ENCODE measurements at places on chromosomes 11 and 22.

- no peak for DNase-seq
Observed at GRCh38 chr11:1894759-1895158, 3.1 kb upstream of the PRR33 start.

DNA sequence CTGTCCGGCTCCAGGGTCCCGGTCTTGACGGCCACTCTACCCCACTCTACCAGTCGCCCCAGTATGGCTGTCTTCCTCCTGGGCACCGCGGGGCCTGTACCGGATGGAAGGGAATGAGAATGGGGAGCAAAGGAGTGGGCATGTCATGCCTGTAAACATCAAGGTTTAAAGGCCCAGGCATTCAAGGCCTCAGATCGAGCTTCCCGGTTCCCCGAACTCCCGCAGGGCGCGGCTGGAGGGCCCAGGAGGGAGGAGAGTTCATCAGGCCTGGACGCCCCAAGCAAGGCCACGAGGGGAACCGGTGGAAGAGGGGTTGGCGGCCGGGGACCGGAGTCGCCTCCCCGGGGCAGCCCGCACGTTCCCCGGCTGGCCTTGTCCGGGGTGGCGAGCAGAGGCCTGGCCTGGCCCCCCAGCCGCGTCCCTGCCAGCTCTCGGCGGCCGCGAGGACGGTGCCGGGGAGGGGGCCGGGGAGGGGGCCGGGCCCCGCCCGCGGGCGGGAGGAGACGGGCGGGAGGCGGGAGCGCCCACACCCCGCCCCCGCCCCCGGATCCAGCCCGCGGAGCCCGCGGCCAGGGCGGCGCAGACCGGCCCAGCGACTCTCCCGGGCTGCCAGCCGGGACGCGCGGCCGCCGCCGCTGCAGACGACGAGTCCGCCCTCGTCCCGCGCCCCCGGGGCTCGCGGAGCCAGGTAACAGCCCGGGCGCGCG, at the start of gene CDC42EP1:
Gene CDC42EP1, plus strand, starts transcription at position 580 of the 707 bp plus-strand sequence. CDS start 5,870 bp downstream, outside the sequence.
- DNase-seq, result peak; percentile 71

DNA sequence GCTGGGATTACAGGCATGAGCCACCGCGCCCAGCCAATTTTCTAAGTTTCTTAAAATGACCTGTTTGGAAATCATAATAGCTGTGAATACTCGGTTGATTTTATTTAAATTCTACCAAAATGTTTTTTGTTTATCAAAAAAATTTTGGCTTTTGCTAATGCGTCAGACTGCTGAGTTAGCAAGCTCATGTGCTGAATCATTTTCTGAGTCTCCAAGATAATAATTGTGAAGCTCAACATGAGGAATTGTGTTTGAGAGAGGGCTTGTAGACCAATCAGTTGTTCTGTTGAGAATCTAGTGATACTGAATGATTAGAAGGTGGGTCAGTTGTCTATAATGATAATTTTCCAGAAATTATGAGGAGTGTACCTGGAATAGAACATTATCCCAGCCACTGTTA, 15.9 kb downstream of the RNF214 start:
- DNase-seq, result no peak

DNA sequence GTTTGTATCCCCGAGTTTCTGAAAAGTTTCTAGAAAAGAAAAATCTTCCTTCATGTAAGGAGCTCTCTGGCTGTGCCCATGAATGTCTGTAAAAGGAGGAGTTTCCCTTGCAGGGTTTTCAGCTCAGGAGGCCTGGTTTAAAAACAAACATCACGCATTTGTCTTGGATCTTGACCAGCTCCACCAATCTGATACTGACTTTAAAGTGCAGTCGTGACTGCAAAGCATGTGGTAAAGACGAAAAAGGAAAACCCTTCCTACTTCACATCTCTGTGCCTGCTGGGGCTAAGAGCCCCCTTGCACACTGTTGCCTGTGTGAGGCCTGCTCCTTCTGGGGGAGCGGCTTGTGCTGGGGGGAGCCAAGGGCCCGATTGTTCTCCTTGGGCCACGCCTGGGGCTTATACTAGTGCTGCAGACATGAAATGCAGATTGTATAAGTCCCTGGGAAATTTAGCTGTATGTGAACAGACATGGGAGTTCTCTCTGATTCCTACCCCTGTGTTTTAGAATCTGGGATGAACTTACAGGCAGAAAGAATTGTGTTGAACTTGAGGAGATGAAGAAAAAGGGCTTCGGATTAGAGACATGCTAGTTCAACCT, 62.1 kb downstream of the ADAMTS15 start:
- DNase-seq, result no peak

- peak; percentile 11 for DNase-seq
Observed at GRCh38 chr11:116641561-116642045, 131.2 kb downstream of the BUD13 start.

GRCh38 chr11:20369826-20370225, 6.3 kb downstream of the HTATIP2 start:
- DNase-seq, result no peak

DNA sequence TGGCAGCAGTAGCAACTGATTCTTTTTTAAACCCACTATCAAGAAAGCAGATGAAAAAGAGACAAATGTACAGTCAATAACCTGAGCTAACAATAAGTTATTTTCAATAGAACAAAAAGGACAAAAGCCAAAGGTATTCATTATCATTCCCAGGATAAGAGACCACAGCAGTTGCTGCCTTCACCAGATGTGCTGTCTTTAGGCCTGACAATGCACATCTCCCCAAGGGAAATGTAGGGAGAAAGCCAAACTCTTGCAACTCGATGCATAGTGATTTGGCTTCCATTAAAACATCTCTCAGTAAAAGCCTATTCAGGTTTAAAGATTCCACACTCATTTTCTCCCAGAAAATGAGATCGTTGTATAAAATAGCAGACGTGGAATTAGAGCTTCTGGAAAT, 210.7 kb downstream of the METTL15 start:
- no peak for DNase-seq

DNA sequence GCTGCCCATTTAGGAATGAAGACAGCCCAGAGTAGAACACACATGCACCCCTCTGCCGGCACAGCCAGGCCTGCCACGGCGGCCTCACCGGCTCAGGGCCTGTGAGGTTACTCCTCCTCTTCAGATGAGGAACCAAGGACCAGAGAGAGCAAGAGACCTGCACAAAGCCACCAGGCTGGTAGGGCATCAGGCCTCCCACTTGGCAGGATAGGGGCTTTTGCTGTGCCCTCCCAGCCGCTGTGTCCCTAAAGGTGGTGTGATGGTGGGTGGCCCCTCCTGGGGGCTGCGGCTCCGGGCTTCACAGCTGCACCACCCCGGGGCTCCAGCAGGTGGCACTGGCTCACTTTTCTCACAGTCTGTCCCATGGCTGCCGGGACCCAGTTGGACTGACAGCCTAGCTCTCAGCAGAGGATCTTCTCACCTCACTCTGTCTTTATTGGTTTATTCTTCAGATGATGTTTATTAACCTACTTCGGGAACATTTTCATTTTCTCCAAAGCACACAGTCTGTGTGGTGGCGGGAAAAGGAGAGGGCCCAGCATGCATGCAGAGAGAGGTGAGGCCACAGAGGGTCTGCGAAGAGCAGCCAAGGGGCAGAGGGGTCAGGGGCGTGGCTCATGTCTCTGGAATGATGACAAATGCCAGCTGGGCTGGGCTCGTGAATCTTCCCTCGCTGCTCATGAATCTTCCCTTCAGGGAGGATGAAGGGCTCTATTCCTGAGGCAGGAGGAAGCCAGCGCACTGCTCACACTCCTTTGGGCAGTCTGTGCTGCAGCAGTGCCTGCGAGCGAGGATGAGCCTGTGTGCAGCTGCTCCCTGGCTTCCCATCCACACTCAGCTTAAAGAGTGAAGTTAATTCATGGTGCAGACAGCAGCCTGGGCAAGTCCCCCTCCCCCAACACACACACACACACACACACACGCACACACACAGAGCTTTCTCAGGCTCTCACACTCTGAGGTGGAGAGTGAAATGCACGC, 101.1 kb upstream of the PITPNB start:
- DNase-seq, result peak; percentile 73

- no peak for DNase-seq
Observed at GRCh38 chr22:28237112-28237511, 318.1 kb upstream of the PITPNB start.

GRCh38 chr11:111911563-111912401, at the start of gene CRYAB:
CRYAB (minus strand) TSS chr11:111911770; CDS start chr11:111911724, 46 bp downstream.
- DNase-seq, result peak; percentile 96

DNA sequence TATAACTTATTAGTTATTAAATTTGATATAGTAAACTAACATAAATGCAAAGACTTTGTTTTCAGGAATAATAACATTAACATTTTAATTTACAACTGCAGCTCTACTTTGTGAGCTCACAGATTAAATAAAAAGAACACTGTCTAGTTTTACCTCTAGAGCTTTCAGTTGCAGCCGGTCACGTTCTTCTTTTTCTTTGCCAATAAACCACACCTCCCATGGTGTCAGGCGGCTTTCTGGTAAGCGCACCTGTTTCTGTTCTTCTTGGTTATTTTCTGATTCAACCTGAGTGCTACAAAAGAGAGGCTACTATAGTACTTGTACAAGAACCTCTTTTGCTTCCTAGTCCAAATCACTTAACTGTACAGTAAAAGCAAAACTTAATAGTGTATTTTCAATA, 5.8 kb downstream of the CCDC34 start:
- no peak for DNase-seq

DNA sequence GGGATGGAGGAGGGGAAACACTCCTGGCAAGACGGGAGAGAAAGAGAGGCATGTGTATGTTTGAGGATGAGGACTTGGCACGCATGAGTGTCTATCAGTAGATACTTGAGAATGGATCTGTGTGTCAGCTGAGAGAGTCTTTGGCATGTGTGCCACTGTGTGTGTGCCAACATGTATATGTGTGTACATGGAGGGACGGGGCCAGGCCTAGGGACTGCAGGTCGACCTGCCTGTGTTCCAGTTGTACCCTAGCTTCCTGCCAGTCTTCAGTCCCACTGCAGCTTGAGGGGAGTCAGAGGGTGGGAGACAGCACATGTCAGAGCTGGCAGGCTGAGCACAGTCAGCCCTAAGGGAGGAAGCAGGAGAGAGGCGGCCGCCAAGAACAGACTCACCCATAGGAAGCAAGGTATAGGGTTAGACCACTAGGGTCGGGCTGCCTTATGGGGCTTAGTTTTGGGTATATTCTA, 5.6 kb downstream of the CLCF1 start:
- DNase-seq, result no peak

- peak; percentile 72 for DNase-seq
Observed at GRCh38 chr22:45064313-45065278, 54.8 kb upstream of the PHF21B start.

DNA sequence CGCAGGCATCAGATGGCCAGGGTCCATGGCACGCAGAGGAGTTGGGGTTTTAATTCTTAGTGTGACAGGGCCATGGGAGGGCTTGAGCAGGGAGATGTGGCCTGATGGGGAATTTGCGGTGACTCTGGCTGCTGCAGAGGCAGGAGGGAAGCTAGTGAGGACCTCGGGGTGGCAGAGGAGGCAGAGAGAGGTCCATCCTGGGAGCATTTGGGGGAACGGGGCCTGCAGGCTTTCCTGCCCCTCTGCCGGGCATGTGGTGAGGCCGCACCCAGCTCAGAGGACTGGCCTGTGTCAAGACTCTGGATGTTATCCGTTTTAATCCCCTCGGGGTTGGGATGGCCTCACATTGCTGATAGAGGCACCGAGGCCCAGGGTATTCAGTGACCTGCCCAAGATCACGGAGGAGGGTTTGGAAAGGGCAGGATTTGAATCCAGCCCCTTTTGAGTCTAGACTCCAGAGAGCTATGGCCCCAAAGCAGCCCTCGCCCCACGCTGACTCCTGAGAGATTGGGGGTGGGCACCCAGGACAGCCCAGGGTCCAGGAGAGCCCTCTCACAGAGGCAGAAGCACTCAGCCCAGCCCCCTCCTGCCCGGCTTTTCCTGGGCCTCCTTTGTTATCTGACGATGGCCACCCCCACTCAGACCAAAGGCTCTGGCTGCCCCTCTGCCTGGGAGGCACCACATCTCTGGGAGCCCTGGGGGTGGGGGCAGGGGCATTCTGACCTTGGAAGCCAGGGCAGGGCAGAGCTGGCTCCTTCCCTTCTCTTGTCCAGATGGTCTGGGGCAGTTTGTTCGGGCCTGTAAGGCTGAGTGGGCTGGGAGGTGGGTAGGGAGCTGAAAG, 13.9 kb downstream of the MGAT3 start:
- DNase-seq, result no peak

- no peak for DNase-seq
Observed at GRCh38 chr22:44275631-44275995, 37.1 kb downstream of the SHISAL1 start.

GRCh38 chr11:92340839-92341238, 116.2 kb downstream of the FAT3 start:
- peak; percentile 6 for DNase-seq

DNA sequence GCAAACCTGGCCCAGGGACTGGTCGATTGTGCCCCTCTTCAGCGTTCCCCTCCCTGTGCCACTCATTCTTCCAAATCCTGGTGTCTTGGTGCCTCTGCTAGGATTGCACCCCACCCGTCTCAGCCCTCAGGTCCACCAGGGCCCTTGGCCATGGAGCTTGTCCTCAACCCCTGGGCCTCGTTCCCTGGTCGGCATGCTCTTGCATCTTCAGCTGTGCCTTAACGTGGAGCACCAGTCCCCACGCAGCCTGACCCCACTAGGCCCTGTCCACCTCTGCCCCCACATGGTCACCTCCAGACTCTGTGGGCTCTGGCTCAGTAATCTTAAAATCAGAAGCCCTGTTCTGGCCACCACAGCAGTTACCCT, 61.1 kb downstream of the OSBP2 start:
- DNase-seq, result no peak

- peak; percentile 34 for DNase-seq
Observed at GRCh38 chr11:104159356-104159755, 4.6 kb downstream of the PDGFD start.

- no peak for DNase-seq
Observed at GRCh38 chr11:93526641-93527583, 16.3 kb downstream of the SMCO4 start.

DNA sequence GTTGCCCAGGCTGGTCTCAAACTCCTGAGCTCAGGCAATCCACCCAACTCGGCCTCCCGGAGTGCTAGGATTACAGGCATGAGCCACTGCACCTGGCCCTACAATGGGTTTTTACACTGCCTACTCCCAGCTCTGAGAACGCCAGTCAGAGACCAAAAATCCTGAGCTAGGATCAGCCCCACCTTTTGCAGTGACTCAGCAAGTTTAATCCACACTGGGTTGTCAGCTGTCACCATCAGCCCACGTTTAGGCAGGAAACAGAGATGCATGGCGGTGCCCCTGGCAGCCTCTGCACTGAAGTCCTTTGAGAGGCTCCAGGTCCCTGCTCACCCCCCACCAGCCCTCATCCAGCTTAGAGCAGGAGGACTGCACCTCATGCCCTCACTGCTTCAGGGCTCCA, 117.6 kb downstream of the ARHGAP8 start:
- peak; percentile 22 for DNase-seq

DNA sequence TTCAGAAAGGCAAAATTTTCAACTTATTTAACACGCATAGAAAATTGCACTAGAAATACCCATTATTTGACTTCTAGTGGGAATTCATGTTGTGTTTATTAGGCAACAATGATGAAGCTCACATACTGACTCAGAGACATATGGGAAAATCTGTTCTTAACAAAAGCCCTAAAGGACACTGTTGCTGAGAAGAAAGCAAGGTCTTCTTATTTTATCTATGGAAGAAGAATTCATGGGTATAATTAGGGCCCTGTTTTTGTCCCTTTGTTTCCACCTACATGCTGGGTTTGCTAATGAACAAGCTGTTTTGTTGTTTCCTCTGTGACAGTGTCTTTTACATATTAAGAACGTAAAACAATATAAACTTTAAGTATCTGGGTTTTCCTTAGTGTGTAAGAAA, 606.7 kb upstream of the ARHGAP42 start:
- no peak for DNase-seq

- peak; percentile 68 for DNase-seq
Observed at GRCh38 chr11:117064275-117064674, 34.0 kb downstream of the SIK3 start.

Measured in fibroblast of skin of right biceps (primary cell).